ENCODE measurements at places on chromosomes 11 and 22.

DNA sequence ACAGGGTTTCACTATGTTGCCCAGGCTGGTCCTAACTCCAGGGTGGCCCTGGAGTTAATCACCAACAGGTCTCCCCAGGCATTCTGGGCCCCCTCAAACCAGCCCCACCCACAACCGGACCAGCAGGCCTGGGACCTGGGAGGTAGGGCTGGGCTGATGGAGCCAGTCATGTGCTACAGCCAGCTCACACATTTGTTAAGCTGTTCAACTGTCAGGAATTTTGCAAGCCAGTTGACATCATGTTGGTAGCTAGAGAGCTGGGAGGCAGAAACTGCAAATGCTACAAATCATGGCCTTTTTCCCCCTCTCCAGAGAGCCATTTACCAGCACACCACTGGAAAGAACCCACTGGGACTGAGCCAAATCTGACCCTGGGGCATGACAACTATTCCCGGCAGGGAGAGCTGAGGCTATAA, 6.8 kb downstream of the ARHGAP1 start:
- no peak for DNase-seq

DNA sequence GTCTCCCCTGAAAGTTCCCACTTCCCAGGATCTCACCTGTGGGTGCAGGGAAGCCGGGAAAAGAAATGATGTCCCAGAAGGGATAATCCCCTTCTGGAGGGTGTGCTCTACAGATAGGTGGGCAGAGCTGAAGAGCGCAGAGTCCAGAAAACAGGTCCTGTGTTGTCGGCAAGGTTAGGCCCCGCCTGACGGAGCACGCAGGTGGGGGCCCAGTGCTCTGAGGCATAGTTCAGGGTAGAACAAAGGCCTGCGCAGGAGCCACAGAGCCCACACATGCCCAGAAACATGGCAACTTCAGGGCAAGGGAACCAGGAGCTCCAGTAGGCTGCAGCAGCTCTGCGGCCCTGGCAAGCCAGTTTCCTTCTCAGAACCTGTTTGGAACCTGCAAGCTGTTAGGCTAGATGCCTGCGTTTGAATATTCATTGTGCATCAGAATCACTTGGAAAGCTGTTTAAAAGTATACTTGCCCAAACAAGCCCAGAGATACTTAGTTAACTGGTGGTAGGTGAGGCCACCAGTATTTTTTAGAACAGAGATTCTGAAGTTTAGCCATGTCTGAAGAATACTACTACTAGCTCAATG, 386.6 kb downstream of the BUD13 start:
- DNase-seq: no peak

GRCh38 chr11:86418106-86418505, 43.4 kb downstream of the CCDC81 start:
- no peak for DNase-seq

- no peak for DNase-seq
These were observed 20.2 kb downstream of the LMO1 start for GRCh38 chr11:8243458-8243857.

DNA sequence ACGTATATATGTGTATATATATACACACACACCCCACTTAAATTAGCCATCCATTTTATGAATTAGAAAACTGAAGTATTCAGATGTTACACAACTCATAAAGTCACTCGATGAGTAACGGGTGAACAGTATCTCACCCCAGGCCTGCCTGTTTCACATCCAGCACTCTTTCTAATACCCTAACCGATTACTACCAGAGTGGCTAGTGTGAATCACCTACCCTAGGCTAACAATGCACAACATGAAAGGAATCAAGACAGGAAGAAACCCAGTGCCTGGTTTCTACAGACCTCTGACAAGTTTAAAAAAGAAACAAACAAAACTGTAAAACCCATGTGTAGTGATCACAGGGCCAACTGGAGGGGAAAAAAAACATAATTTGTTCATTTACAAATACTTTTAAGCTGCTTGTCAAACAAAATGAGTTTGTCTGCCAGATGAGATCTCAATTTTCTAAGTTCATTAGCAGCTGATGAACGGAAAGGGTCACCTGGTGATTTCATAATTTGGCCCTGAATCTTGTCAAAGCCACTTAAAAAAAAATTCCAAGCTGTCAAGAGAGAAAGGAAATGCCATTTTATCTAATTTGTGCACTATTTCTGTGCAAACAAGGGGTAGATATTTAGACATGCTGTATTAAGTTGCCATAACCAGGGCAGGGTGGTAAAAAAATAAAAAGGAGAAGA, 134.8 kb downstream of the LARGE1 start:
- DNase-seq: no peak

DNA sequence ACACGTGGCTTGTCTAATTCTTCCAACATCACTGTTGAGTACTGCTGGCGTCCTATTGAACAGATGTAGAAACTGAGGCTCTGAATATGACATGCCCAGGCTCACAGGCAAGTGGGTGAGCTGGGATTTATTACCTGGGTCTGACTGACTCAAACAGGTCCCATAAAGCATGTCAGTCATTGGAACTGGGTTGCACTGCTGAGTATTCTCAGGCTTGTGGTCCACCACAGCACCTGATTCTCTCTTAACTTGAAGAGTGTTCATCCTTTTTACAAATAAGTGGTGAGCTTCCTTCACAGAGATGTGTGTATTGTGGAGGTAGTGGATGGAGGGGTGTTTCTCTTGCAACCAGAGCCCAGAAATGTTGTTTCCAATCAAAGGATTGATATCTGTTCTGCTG, 44.5 kb downstream of the SC5D start:
- DNase-seq: no peak

- peak; percentile 71 for DNase-seq
These were observed 33.5 kb downstream of the GAB4 start for GRCh38 chr22:16974298-16975084.

DNA sequence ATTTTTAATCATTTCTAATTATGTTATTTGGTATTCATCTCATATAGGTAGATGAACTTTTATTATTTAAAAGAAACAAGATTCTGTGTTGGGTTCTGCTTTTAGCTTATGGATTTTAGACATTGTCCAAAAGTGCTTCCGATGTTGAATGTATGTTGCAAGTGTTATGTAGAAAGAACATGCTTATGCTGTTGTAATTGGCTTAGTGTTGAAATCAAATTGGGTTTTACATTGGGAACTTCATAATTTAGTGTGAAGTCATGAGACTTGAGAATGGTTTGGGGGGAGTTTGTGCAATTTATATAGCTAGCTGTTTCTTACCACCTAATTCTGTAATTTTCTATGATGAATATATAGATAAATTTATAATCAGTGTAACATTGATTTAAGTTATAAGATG, 3.6 kb downstream of the MTMR3 start:
- DNase-seq: no peak

DNA sequence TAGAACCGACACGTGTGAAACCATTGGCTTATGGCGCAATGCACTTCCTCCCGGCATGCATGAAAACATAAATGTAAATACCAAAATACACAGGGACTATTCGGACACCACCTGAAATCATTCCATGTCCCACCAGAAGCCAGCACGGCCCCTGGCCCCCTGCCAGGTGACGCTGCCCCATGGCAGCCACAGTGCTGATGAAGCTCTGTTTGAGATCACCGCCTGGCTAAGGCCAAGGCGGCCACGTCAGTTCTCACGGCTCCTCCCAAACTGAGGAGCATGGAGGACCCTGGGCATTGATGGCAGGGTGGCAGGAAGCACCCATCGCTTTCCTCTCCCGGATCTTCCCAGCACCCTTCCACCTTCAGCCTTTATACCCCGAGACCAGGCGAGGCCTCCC, 89.5 kb downstream of the CDKN1C start:
- DNase-seq: no peak

- DNase-seq: no peak
These were observed 22.1 kb downstream of the GNB1L start for GRCh38 chr22:19832476-19833108.

DNA sequence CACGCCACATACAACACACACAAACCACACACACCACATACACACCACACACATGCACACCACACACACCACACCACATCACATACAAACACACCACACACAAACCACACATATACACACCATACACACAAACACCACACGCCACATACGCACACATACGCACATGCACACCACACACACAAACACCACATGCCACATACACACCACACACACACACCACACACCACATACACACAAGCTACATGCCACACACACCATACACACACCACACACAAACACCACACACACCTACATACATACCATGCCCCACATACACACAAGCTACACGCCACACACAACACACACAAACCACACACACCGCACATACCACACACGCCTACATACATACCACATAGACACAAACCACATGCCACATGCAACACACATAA, 15.7 kb upstream of the TH start:
- no peak for DNase-seq

GRCh38 chr22:45568213-45568612, 65.5 kb downstream of the FBLN1 start:
- DNase-seq: no peak

DNA sequence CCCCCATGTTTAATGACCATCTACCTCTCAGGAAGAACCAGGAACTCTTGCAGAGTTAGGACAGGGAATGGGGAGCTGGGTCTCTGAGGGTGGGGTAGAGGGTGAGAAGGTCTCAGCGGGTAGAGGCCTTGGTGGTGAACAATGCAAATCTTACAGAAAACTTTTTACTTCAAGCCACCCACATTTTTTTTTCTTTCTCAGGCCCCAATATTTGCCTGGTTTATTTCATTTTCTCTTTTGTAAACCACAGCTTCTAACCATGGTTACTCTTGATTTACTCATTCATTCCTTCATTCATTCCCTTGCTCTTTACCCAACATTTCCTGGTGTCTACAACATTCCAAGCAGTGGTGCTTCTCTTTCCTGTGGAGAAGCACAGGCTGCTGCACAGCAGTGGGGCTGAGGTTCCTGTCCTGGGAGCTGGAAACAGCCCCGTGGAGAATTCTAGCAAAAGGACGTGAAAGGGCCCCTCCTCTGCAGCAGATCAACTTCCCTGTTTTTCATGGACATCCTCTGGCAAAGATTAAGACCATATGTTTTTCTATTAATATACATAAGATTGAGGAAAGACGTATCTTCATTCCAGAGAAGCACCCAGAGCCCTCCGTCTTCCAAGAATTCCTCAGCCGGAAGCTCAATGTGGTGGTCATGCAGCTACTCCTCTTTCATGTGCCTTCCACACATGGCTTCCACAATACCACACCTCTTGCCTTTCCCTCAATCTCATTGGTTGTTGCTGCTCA, 224.4 kb upstream of the SESN3 start:
- no peak for DNase-seq

DNA sequence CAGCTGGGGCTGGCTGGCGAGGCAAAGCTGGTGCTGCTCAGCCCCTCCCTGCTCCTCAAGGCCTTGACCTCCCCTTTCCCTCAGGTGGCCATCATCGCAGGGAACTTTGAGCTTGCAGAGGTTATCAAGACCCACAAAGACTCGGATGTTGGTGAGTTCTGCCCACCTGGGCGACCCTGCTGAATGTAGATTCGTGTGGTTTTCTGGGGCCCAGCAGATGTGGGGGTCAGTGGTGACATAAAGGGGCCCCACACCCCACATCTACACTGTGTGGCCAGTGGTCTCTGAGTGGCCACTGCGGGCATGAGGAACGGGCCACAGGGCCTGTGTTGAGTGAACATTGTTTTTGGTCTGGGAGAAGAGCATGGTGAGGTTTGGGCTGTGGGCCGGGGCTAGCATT, 11.9 kb downstream of the SHANK3 start:
- DNase-seq: no peak

GRCh38 chr11:1217151-1217550, 5.7 kb upstream of the MUC5B start:
- DNase-seq: no peak

GRCh38 chr11:65262381-65262680, 569 bp downstream of the POLA2 start:
- DNase-seq: no peak

- DNase-seq: peak; percentile 23
These were observed 10.8 kb downstream of the TRIM66 start for GRCh38 chr11:8671651-8672062.

DNA sequence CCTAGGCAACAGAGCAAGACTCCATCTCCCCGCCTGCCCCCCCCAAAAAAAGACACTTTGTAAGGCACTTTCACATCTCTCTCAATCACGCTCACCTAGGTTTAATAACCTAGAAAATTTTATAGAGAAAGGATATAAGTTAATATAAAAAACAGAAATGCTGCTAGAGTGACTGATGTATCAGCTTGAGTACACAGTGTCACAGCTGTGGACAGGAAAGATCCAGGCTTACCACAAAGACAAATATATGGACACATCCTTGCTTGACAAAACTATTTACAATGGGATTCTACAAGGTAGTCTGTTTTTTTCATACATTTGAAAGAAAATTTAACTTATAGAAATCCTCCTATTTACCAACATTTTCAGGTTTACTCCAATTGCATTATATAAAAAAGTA, 96.7 kb downstream of the ABTB2 start:
- no peak for DNase-seq

DNA sequence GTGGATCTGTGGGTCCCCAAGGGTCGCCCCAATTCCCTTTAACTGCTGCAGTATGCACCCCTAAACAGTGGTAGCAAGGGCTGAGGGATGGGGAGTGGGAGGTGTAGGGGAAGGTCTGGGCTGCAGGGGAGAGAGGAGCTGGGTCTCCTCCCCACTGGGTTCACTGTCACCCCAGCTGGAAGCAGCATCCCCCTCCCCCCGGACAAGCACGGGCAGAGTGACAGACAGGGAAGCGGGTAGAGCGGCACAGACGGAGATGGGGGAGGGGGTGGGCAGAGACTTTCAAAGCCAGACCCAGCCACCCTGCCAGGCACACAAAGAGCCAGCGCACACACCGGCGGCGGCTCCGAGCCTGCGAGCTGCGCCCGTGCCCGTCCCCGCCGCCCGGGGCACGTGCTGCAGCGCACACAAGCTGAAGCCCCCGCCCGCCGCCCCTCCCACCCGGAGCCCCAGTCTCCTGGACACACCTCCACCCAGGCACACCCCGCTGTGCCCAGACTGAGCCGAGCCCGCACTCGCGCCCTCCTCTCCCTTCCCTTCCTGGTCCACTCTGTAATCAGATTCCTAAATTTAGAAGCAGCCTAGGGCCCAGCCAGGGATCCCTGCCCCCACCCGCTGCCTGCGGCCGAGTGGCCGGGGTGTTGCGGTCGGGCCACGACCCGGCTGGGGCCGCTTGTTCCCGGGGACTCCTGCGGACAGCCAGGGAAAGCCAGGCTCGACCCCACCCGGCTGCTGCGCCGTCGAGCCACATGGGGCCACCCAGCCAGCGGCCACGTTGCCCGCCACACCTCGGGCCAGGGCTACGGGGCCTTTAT, 935 bp upstream of the RCOR2 start:
- peak; percentile 80 for DNase-seq

DNA sequence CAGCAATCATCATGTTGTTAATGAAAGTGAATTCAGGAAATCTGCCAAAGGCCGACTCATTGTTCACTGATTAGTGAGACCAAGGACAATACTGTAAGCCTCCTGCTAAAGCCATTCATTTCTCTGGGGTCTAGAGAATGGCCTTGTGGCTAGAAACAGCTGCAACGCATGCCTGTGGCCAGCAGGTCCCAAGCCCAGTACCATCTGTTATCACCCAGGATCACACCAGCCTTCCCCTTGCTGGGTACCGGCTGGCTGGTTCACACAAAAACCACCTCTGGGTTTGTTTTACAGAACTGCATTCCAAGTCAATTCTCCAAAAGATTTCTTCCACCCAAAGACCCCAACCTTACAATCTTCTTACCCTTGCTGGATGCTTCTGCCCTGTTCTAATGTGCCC, 1.1 kb downstream of the PLAAT5 start:
- DNase-seq: no peak

GRCh38 chr22:17167486-17167885, 8.4 kb upstream of the HDHD5 start:
- DNase-seq: no peak

- DNase-seq: peak; percentile 62
These were observed 54.3 kb upstream of the USP47 start for GRCh38 chr11:11787305-11788062.

Measured in DMS153 (cell line).